ENCODE measurements at places on chromosomes 4 and X.

GRCh38 chr4:183843248-183843671 lies 61.8 kb upstream of the STOX2 start:
- H3K27ac ChIP-seq, result no peak overlapping the region
- no peaks in the 10 kb centered on the region for H3K4me1 ChIP-seq
- no peaks in the 10 kb centered on the region for H3K36me3 ChIP-seq
- peaks cover 16% of the 10 kb centered on the region for H3K27me3 ChIP-seq
- DNase-seq, result no peak

DNA sequence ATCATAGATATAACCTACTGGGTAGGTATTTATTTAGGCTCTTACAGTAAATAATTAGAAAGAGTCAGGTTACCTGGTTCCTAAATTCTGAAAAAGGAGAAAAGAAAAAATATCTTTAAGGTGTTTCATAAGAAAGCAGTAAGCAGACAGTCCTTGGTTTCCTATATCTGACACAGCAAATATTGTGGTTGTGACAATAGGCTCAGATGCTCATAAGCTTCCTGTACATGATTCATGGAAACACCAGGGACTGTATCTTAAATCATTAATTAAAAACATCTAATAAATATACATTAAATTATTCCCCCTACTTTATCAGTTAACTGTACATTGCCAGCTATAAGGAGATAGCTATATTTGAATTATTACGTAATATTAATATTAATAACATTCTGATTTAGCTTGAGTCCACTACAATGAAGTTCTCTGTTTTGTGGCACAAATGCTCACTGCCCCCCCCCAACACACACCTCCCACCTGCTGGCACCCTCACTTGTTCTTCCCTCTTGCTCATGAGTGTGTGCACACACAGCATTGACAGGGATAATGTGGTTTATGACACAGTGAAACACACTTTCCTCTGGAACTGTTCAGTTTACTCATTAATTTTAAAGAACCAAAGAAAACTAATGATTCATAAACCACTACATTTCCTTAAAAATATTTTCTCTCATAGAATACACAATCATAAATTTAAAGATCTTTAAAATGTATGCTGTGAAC lies 187.4 kb downstream of the NR3C2 start:
- H3K4me3 ChIP-seq, result no peak overlapping the region
- H3K27me3 ChIP-seq, result no peaks in the 10 kb centered on the region
- no peaks in the 10 kb centered on the region for H3K36me3 ChIP-seq
- H3K4me1 ChIP-seq, result peaks cover 16% of the 10 kb centered on the region
- H3K27ac ChIP-seq, result no peak overlapping the region
- DNase-seq, result no peak

GRCh38 chr4:105622269-105622668 lies 69.8 kb downstream of the ARHGEF38 start:
- H3K36me3 ChIP-seq, result no peaks in the 10 kb centered on the region
- no peak overlapping the region for H3K27ac ChIP-seq
- no peaks in the 10 kb centered on the region for H3K4me1 ChIP-seq
- no peak overlapping the region for H3K4me3 ChIP-seq
- no peak for DNase-seq

DNA sequence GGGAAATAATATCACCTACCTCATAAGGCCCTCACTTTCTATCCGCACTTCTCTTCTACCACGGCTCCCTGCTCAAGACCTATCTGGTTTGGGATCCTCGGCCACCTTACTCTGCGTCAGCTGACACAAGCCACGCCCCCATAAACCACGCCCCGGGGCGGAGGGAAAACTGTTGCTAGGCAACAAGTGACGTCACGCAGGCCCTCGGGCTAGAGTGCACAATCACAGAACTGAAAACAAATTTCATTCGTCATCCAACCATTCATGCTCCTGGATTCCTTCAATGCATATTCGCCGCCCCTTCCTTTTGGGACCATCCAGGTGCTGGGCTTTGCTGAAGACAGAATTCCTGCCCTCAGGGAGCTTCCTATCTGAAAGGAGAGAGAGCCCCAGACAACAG lies 66.3 kb downstream of the SMC1A start:
- H3K27ac ChIP-seq, result no peak overlapping the region
- H3K36me3 ChIP-seq, result no peaks in the 10 kb centered on the region
- H3K4me3 ChIP-seq, result no peak overlapping the region
- DNase-seq, result no peak
- peaks cover 20% of the 10 kb centered on the region for H3K27me3 ChIP-seq
- no peaks in the 10 kb centered on the region for H3K4me1 ChIP-seq

DNA sequence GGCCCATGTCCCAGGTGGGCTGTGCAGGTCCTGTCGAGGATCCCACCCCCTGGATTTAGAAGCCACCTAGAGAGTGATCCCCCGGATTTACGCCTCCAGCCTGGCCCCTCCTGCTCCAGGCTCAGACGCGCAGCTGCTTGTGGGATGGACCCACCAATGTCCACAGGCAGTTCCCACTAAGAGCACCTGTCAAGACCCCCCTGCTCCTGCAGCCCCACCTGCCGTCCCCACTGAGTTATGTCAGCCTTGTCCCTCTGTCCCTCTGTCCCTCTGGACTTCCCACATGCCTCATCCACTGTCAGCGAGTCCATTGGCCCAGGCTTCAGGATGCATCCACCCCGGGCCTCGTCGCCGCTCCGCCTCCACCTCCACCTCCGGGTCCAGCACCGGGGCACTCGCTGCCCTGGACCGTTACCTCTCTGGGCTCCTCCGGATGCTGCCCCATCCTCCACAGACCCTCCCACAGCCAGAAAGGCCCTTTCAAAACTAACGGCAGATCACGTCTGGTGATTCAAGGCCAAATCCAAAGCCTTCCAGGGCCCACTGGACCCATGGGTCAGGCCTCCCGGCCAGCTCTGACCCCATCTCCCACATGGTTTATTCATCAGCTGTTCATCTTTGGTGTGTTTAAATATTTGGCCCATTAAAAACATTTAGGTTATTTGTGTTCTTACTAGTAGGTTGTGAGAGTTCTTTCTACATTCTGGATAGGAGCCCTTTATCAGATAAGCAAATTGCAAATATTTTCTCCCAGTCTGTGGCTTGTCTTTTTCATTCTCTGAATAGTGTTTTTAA lies 28.3 kb downstream of the HTRA3 start:
- no peak for DNase-seq
- no peak overlapping the region for H3K27ac ChIP-seq
- no peak overlapping the region for H3K4me3 ChIP-seq
- no peaks in the 10 kb centered on the region for H3K4me1 ChIP-seq
- H3K36me3 ChIP-seq, result peaks cover 1% of the 10 kb centered on the region
- H3K27me3 ChIP-seq, result peaks cover 10% of the 10 kb centered on the region

DNA sequence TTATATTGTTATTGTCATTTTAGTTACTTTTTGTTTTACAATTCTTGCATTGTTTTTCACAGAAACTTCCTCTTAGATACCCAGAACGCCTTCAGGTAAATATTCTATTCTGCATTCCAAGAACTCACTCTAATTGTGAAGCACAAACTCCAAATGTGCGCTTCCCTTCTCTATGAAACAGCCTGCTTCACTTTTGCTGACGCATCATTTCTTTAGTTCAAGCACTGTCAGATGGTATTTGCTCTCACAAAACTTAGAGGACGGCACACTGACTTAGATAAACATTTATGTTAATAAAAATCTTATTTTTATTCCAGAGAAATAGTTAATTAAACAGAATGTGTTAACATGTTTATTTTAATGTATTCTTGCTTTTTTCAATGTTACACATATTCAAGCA lies 3.3 kb downstream of the CSN1S1 start:
- no peaks in the 10 kb centered on the region for H3K36me3 ChIP-seq
- H3K4me1 ChIP-seq, result no peaks in the 10 kb centered on the region
- DNase-seq, result no peak
- H3K4me3 ChIP-seq, result no peak overlapping the region
- no peak overlapping the region for H3K27ac ChIP-seq
- no peaks in the 10 kb centered on the region for H3K27me3 ChIP-seq

DNA sequence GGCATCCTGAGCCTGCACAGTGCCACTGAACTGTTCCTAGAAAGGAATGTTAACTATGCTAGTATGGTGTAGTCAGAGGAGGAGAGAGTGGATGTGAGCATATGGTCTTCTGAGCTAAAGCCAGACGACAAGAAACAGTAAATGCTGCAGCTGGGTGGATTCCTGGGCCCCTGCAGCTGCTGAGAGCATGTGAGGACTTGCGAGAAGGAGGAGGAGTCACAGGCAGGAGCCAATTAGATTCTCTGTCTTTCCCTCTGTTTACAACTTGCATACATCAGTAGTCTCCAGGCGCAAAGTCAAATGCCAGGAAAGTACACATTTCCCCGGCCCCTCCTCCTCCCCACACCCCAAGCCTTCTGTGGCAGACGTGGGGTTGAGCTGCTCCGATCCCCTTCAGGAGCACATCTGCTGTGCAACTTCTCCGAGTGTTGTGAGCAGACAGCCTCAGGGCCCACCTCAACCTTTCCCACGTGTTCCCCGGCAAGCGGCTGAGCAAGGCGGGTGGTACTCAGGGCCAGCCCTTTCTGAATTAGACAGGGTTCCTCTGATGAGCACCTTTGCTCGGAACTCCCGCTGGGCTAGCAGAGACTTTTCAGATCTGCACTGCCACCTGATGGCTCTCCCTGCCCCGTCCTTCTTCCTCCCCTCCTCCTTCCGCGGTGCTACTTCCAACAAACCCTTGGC lies 108.7 kb upstream of the ATP6AP2 start:
- H3K27ac ChIP-seq, result no peak overlapping the region
- H3K4me1 ChIP-seq, result peaks cover 41% of the 10 kb centered on the region
- H3K27me3 ChIP-seq, result peaks cover 34% of the 10 kb centered on the region
- H3K4me3 ChIP-seq, result peak overlapping the region; percentile 41

DNA sequence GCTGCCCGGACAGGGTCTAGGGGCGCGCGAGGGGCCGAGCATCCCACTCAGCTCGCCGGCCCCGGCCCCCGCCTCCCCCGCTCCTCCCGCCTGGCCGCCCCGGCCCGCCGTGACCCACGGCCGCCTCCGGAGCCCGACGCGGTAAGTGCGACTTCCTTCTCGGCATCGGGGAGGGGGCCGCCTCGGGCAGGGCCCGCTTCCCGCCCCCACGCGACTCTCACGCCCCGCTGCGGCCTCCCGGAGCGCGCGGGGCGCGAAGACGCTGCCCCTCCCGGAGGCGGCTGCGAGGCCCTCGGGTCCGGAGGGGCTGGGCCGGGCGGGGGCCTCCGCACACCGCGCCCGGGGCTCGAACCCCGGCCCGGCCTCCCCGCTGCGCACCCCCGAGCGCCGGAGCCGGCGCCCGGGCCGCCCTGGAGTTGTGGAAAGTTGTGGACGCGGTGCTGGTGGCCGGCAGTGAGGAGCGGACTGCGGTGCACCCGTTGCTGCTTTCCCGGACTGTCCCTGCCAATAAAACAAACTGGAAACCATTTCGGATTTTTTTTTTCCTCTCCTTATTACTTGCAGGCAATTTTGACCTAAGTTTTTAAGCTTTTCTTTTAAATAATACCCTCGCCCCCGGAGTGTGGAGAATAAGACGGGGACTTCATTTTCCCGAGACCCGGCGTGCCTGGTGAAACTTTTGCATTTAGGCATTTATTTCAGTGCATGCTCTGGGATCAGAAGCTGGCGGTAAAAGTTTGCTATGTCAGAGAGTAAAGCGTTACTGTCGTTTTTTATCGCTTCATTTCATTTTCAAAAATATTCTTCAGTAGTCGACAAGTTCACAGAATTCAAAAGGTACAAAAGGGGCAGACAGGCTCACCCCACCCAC lies 13.0 kb upstream of the TMEM156 start:
- peaks cover 57% of the 10 kb centered on the region for H3K4me1 ChIP-seq
- H3K27me3 ChIP-seq, result no peaks in the 10 kb centered on the region
- peaks cover 7% of the 10 kb centered on the region for H3K36me3 ChIP-seq
- DNase-seq, result peak; percentile 58
- H3K4me3 ChIP-seq, result peak overlapping the region; percentile 83

- peaks cover 46% of the 10 kb centered on the region for H3K27me3 ChIP-seq
- no peaks in the 10 kb centered on the region for H3K36me3 ChIP-seq
- H3K4me3 ChIP-seq, result no peak overlapping the region
Observed at GRCh38 chrX:43836435-43837184, 45.6 kb downstream of the MAOB start.
